ENCODE measurements at places on chromosomes 5 and 9. TPM values are rescaled to one million over a fixed set of nuclear protein-coding genes. Genes with fewer than 3 reads are reported as not detected.

Gene PDE8B
- 1.1 TPM for total RNA-seq

Gene FGF1
- total RNA-seq = 0.11 TPM

Gene ST6GALNAC6
- total RNA-seq = 43.7 TPM

Gene PCDHA9
- 0.36 TPM for total RNA-seq

Gene CBY3
- 1.4 TPM for total RNA-seq

Gene FAXDC2
- 3.7 TPM for total RNA-seq

Gene SLC6A19
- not detected for total RNA-seq

Gene RIOK2
- total RNA-seq = 35.0 TPM

Gene TEK
- total RNA-seq = 35.8 TPM

Gene BTNL3
- not detected for total RNA-seq

- H3K36me3 ChIP-seq = no peaks in the 10 kb centered on the region
- no peaks in the 10 kb centered on the region for H3K27me3 ChIP-seq
- H3K4me1 ChIP-seq = peaks cover 11% of the 10 kb centered on the region
- H3K4me3 ChIP-seq = no peak overlapping the region
- DNase-seq = no peak
These were observed 2.2 kb upstream of the ANXA6 start for GRCh38 chr5:151159649-151160373.

DNA sequence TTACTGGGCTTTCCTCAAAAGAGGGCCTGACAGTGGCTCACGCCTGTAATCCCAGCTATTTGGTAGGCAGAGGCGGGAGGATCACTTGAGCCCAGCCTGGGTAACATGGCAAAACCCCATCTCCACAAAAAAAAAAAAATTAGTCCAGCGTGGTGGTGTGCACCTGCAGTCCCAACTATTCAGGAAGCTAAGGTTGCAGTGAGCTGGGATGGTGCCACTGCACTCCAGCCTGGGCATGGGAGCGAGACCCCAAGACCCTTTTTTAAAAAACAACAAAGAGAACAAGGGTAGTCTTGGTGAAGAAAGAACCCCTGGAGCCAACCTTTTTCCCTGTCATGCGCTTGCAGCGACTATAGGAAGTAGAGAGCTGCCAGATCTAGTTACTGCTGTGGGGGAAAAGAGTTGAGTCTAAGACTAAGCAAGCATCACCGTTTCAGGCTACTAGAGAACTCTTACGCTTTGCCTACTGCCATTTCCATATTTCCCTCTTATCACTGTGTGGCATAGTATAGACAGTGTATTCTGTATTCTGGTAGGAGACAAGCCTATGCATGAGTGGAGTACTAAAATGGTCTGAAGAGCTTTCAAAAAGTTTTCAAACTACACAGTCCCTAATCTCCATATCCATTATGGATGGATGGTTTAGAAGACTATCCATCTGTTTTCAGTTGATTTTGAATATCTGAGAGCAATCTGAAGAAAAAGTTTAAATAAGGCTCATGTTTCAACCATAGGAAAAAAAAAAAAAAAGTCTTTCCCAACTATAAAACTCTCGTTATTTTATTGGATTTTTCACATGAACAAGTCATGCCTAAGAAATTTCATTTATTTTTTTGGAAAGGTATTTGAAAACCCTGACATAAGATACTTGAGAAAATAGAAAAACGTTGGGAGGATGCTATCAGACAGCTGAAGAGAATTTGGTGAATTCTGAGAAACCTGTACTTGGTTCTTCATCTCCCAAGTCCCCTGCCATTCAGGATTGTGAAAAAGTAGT, 2.6 kb downstream of the C9orf40 start:
- H3K27me3 ChIP-seq = no peaks in the 10 kb centered on the region
- H3K4me3 ChIP-seq = no peak overlapping the region
- no peak for DNase-seq
- H3K36me3 ChIP-seq = no peaks in the 10 kb centered on the region
- H3K4me1 ChIP-seq = no peaks in the 10 kb centered on the region

GRCh38 chr5:127320032-127320965, 29.7 kb downstream of the MEGF10 start:
- H3K27me3 ChIP-seq = no peaks in the 10 kb centered on the region
- no peaks in the 10 kb centered on the region for H3K36me3 ChIP-seq
- no peak for DNase-seq
- no peak overlapping the region for H3K27ac ChIP-seq
- H3K4me1 ChIP-seq = peaks cover 9% of the 10 kb centered on the region

DNA sequence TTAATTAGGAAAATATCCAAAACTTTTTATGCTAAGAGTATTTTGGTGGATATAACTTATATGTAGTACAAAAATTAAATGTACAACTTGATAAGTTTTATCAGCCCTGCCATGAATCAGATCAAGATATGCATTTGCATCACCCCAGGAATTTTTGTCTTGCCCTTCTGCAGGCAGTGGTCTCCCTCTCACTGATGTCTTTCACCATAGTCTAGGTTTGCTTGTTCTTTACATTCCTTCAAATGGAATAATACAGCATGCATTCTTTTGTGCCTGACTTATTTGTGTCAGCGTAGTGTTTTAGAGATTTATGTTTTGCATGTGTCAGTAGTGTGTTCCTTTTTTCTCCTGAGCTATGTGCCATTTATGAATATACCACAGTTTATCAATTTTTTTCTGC, 36.4 kb downstream of the RNF180 start:
- DNase-seq = no peak
- H3K36me3 ChIP-seq = no peaks in the 10 kb centered on the region
- no peaks in the 10 kb centered on the region for H3K4me1 ChIP-seq
- no peak overlapping the region for H3K4me3 ChIP-seq
- H3K27ac ChIP-seq = no peak overlapping the region

GRCh38 chr5:168991311-168991710, 309.6 kb downstream of the SLIT3 start:
- H3K36me3 ChIP-seq = no peaks in the 10 kb centered on the region
- H3K4me3 ChIP-seq = no peak overlapping the region
- H3K4me1 ChIP-seq = peaks cover 15% of the 10 kb centered on the region
- no peak overlapping the region for H3K27ac ChIP-seq
- DNase-seq = no peak

DNA sequence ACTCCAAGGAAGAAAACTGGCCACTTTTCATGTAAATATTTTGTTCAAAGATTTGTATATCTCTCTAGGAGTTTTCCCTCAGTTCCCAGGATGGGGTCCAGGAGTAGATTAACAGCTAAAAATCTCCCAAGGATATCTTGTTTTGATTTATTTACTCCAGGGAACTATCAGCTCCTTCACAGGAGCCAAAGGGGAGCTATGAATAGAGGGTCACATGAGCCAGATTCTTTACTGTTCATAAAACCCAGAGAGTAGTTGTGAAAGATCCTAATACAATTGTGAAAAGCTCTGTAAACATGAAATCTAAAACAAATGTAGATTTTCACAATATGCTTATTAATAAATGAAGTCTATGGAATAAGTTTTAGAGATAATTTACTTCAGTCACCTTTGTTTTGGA, 16.9 kb downstream of the DIMT1 start:
- H3K27ac ChIP-seq = no peak overlapping the region
- H3K36me3 ChIP-seq = peaks cover 41% of the 10 kb centered on the region
- DNase-seq = no peak
- no peaks in the 10 kb centered on the region for H3K27me3 ChIP-seq
- no peaks in the 10 kb centered on the region for H3K4me1 ChIP-seq
- no peak overlapping the region for H3K4me3 ChIP-seq

DNA sequence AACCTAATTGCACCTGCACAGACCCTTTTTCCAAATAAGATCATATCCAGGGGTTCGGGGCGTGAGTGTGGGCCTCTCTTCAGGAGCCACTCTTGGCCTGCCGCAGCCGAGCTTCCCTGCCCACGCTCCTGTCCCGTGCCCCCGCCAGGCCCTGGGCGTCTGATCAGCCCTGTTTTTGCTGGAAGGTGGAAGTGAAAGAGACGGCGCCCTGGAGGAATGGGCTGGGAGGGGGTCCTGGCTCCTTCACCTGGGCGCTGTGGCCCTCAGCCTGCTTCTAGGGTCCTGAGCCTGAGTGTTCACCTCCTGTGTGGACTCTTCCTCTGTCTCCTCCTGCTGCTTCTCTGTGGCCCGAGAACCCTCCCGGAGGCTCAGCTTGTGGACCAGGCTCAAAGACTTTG, 11.2 kb upstream of the COL5A1 start:
- no peak overlapping the region for H3K27ac ChIP-seq
- no peak overlapping the region for H3K4me3 ChIP-seq
- no peak for DNase-seq
- H3K4me1 ChIP-seq = peaks cover 13% of the 10 kb centered on the region

GRCh38 chr5:55853041-55853670, 2.0 kb downstream of the IL31RA start:
- H3K27ac ChIP-seq = no peak overlapping the region
- no peaks in the 10 kb centered on the region for H3K4me1 ChIP-seq
- H3K27me3 ChIP-seq = no peaks in the 10 kb centered on the region
- no peaks in the 10 kb centered on the region for H3K36me3 ChIP-seq
- no peak for DNase-seq
- H3K4me3 ChIP-seq = no peak overlapping the region
